Activated CD8-positive, alpha-beta memory T cell treated with anti-CD3 and anti-CD28 coated beads, Interleukin-2, amount 50 U/mL, for 4 hours (primary cell): ENCODE measurements at places on chromosomes 1 and 21.

DNA sequence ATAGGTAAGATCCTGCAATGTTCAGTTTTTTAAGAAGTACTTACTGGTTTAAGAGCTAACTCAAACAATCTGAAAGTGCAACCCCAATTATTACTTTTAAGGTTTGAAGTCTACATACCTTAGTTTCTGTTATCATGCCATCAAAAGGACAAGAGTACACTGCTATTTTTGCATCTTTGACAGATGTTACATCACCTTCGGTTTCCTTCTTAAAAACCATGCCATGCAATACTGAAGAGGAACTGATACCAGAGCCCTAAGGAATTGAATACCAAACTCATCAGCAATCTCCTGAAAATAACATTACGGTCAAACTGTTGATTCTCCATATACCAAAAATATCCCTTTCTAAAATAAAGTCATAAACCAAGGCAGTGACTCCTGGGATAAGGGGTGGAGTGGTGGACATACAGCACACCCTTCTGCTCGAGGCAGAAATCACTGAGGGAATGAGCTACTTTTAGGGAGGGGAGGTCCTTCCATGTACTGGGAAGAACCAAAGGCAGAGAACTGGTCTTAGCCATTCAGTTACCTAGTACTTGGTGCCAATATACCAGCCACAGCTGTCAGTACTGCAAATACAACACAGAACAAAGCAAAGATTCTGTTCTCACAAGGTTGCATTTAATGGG lies 8.5 kb downstream of the CCT8 start:
- no peak for DNase-seq

- no peak for DNase-seq
Observed at GRCh38 chr1:89310976-89311375, 38.3 kb upstream of the GBP5 start.

DNA sequence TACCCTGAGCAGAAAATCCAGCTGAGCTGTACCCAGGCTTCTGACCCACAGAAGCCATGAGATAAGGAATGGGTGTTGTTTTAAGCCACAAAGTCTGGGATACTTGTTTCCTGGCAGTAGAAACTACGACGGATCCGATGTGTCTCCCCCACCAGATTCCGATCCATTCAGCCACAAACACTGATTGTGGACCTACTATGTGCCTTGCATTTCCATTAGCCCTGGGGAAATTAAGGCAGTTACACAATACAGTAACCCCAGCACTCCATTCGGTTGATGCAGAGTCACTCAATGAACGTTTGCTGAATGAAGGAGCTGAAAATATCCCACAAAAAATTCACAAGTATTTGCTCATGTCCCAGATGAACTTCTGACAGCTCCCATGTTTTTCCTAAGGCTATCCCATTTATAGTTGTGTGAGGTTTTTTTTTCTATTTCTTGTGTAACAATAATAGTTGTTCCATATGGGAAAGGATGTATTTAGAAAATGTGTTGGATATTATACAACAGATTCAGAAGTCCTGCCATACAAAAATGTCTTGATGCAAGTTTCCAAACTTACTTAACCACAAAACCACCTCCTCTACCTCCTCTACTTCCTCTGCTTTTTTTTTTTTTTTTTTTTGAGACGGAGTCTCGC lies 29.6 kb upstream of the KAZN start:
- no peak for DNase-seq

- no peak for DNase-seq
Observed at GRCh38 chr1:62954758-62955157, 170.8 kb downstream of the ATG4C start.

- no peak for DNase-seq
Observed at GRCh38 chr1:91846007-91846638, 39.8 kb downstream of the TGFBR3 start.

DNA sequence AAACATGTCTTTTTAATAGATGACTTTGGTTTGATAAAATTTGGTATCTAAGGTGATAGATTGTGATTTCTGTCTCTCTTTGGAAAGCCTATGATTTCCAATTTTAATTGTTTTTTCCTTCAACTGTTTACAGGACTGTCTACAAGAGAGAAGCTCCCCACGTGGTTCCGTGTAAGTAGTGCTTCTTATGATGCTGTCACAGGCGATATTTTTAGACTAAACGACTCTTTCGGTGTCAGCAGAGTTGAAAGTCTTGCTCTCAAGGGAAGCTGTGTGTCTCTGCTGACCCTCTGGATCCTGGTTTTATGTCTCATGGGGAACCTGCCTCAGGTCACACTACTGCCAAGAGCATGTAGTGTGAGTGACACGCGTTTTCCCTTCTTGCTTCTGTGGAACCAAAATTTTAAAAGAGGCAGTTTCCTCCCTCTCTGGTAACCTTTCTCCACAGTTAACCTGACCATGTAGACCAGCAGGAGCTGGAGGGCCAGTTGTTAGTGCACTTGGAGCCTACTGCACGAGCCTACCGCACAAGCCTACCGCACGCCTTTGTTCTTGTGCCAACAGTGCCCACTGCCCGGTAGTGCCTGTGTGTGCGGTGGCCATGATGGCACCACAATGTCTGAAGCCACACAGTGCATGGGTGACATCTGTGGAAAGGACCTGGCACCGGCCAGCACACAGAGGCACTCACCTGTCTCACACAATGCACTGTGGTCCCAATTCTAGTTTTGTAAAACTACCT lies 91.9 kb downstream of the PCBP3 start:
- no peak for DNase-seq

- no peak for DNase-seq
Observed at GRCh38 chr21:27034796-27035195, 67.9 kb upstream of the ADAMTS5 start.

GRCh38 chr1:172429331-172430127 lies 9.0 kb downstream of the C1orf105 start:
- peak; percentile 32 for DNase-seq

DNA sequence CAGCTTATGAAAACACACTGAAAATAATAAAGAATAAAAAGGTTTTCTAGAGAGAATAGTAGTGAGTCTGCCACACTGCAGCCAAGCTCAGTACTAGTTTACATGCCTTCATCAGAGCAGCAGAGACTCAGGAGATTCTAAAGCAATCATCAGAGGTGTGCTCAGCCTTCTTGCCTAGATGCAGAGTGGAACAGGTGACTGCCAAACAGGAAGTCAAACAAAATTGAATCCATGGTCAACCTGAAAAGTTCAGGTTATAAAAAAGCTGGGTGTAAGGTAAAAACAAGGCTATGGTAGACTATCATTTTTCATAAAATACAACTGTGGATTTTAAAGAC lies 165.3 kb upstream of the C1orf105 start:
- DNase-seq: no peak

DNA sequence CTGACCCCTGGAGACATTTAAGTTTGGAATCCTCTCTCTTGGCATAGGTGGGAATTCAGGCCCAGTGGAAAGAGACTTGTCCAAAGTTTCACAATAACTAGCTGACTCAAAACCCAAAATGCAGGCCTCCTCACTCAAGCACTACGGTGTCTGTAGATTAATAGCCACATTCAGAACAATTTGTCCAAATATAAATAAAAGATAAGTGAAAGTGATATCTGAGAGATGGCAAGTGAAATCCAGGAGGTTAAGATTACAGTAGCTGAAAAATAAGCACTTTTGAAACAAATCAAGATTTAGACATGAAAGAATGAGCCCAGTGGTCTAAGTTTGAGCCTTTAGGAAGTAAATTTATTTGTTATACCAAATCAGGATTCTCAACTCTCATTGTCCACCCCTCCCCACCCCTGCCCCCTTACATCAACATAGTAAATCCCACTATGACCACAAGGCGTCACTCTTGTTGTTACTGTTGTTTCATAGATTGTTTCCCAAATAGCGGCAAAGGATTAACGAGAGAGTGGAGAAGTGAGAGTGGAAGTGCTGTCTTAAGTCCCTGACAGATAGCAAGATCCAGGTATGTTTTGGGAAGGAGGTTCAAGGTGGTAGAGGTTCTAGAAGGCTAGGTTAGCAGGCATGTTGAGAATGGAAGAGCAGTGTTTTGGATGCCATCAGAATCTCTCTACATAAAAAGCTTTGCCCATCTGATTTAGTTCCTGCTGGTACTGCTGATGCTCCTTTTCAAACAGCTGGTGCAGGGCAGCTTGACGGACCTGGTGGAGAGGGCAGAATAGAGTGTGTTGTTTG lies 7.1 kb upstream of the TPM3 start:
- DNase-seq: peak; percentile 37

- no peak for DNase-seq
Observed at GRCh38 chr1:166080967-166081870, 85.6 kb downstream of the FAM78B start.

GRCh38 chr1:91098299-91098906 lies 76.6 kb upstream of the ZNF644 start:
- DNase-seq: no peak

DNA sequence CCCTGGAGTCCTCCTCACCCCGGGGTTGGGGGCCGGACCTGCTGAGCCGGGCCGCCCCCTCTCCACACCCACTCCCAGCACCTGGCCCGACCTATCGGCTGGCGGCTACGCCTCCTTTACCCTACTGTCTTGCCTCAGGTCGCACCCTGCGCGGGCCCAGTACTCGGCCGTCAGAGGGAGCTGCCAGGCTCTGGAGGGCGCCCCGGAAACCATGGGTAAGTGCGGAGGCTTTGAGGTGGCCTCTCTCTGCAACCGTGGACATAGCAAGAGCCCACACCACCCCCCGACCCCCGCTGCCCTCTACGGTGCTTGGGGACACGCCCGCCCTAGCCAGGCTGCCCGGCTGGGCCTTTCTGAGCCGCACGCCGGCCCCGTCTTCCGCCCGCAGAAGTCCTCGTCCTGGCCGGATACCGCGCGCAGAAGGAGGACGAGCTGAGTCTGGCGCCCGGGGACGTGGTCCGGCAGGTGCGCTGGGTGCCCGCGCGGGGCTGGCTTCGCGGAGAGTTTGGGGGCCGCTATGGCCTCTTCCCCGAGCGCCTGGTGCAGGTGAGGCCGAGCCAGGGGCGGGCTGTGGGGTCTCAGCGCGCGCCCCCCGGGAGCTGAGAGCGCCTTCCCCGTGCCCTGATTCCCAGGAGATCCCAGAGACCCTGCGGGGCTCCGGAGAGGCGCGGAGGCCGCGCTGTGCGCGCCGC lies at the start of gene SH3D21:
Gene SH3D21, plus strand, starts transcription at position 159 of the 692 bp plus-strand sequence. Its CDS starts 53 bp downstream, at position 212.
- peak; percentile 45 for DNase-seq

- DNase-seq: no peak
Observed at GRCh38 chr1:22625262-22625925, 11.0 kb upstream of the C1QA start.

- DNase-seq: no peak
Observed at GRCh38 chr1:104064399-104064798, 314.7 kb downstream of the AMY1C start.

- no peak for DNase-seq
Observed at GRCh38 chr1:978069-978834, 3.6 kb downstream of the PERM1 start.

DNA sequence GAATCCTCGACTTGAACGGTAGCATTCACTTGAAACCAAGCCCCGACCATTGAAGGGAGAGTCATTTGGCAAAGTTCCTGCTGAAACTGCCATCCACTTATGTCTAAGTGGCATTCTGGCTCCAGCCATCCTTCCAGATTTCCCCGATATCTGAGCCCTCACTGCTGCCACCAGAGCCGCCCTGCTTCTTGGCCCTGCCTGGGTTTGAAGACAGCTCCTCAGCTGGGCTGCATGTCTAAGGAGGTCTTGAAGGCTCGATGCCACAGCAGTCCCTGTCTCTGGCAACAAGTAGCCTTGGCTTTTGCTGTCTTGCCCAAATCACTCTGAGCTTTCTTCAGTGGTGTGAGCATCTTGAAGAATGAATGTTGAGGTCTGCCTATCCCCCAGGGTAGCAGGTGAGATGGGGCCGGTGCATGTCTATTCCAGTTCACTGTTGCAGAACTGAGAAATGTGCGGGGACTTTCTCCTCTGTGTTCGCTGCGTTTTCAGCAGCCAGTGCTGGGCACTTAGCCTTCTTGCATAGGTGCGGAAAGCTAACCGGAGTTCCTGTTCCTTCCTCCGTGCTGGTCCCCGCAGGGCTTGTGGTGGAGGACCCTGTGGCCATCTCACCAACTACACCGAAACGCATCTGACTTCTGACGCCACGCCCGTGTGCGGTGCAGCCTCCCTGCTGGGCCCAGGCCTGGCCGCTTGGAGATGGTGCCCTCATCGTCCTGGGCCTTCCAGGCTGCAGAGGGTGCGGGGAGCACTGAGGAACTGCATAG lies 29.2 kb downstream of the MAN1C1 start:
- DNase-seq: no peak

DNA sequence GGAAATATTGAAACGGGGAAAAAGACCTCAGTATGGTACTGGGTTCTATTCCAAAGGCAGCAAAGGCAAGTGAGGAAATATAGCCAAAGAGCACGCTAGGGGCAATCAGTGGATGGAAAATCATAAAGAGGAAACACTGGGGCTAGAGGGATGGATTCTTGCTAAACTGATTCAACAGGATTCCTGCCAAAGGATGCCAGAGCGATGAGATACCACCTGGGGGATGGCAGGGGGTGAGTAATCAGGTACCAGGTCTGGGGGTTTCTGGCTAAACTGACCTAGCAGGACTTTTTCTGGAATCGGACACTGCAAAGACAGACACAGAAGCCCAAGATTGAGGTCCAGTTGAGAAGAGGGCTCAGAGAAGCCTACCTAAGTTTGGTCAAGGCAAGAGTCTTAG lies 6.7 kb downstream of the CHI3L2 start:
- DNase-seq: no peak

DNA sequence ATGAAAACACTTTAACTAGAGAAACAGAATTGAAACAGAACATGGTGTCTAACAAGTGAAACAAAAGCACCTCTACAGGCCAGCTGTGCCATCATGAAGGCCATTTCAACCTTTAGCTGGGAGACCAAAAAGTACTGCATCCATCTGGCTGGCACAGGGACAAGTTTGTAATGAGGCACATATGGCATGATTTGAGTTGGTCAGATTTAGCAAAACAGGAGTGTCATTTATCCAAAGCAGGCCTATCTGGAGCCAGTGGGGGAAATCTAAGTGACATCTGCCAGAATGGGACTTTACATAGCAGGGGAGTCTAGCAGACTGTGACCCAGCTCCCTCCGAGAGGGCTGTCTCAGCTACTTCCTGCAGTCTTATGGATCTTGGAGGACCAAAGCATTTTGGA lies 51.9 kb downstream of the DNTTIP2 start:
- DNase-seq: no peak

DNA sequence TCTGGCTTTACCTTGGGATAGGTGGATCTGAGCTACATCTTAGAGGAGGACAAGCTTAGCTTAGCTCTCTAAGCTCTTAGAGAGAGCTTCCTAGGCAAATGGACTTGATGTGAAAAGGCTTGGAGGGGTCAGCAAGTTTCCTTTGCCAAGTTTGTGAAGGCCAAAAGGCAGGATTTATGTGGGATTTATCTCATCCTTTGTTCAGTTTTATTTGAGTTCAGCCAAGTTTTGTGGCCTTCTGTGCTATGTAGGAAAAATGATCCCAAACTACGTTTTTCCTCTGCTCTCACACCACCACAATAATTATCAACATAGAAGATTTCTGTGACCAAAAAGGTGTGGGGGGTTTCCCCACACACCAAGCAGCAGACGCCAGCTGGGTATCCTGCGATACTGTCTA lies 26.0 kb upstream of the RNF11 start:
- no peak for DNase-seq

DNA sequence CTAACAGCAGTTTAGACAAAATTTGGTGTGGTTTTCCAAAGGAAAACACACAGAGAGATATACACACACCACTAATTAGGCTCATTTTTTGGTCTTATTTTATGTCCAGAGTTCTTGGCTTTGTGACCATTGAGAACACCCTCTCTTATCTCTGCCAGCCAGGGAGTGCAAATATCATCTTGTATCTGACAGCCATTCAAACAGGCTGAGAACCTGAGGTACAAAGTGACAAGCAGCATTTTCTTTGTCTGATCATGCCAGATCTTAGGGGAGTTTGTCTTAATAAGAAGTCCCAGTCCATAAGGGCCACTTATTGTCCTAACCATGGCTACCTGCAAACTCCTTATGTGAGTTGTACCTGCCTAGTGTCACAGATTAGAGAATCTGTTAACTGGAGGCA lies 1165.2 kb downstream of the BRINP3 start:
- DNase-seq: no peak
